ENCODE measurements at places on chromosomes 2 and 18. TPM values are rescaled to one million over a fixed set of nuclear protein-coding genes. Genes with fewer than 3 reads are reported as not detected.
A peak's percentile ranks its signal among the peaks of the same experiment; 100 is the strongest.

- DNase-seq = no peak
These were observed 562 bp downstream of the CENPA start for GRCh38 chr2:26786207-26787028.

Gene PTPRN
- not detected for total RNA-seq

DNA sequence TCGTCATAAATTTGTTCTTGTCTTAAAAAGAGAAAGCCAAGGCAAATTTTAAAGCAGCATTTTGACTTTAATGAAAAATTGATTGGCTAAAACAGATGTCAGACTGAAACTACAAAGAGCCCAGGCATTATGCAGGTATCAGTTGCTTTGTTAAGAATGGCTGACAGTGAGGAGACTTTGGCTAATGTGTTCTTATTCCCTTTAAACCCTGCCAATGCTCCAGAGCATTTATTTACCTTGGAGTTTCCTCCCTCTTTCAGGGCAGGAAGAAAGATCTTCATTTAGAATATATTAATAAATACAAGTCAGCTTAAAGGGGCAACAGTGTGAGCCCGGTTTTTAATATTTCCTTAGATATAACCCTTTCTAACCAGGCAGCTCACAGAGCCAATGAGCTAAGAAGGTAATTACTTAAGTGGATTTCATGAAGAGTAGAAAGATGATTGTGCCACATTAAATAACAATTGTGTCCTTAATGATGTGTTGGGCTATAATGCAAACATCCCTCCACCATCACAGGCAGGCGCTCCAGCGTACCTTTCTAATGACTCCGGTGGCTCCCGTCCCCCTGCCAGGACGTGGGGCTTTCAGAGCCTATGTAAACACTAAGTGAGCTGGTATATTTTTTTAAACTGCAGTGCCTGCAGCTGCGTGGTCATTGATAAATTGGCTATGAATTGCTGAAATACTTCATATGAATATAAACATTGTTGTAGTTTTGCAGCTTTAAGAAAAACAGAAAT is 349.4 kb upstream of the POU3F3 start:
- DNase-seq = no peak

Gene FBXO36
- 1.2 TPM for total RNA-seq

- no peak for DNase-seq
These were observed 105.5 kb upstream of the RNF152 start for GRCh38 chr18:61998335-61998734.

Gene EMILIN1
- 21.3 TPM for total RNA-seq

DNA sequence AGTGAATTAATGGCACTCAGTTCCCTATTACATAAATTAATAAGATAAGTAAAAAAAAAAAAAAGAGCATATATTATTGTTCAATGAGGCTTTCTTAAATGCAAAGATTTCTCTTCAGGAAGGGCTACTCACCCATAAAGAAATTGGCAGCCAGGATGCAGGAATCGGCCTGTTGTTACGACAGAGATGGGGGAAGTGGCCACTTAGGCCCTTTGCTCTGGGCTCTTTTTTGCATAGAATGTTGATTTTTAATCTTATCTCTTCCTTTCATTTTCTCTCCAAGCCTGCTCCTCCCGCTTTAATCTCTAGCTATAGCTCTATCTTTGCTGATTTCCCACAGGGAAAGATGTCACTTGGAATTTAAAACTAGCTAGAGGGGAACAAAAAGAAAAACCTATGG is 391.8 kb upstream of the CRIM1 start:
- DNase-seq = no peak

DNA sequence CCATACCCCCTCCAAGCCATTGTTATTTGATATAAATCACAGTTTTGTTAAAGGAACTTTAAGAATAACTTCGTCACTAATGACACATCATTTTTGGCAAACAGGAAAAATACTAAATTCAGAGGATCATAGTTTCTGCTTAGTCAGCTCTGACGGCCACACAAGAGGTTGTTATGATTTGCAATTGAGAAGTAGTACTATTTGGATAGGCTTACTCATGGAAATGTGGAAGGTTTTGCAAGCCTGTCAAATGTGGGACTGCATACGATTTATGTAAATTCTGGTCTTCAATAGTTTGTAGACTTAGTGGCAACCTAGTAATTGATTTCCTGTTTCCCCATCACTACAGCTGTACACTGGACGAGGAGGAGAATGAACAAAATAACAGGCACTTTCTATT is 108.1 kb downstream of the ARHGEF33 start:
- DNase-seq = peak; percentile 64

Gene MRO
- total RNA-seq = not detected

Gene GKN1
- total RNA-seq = not detected

DNA sequence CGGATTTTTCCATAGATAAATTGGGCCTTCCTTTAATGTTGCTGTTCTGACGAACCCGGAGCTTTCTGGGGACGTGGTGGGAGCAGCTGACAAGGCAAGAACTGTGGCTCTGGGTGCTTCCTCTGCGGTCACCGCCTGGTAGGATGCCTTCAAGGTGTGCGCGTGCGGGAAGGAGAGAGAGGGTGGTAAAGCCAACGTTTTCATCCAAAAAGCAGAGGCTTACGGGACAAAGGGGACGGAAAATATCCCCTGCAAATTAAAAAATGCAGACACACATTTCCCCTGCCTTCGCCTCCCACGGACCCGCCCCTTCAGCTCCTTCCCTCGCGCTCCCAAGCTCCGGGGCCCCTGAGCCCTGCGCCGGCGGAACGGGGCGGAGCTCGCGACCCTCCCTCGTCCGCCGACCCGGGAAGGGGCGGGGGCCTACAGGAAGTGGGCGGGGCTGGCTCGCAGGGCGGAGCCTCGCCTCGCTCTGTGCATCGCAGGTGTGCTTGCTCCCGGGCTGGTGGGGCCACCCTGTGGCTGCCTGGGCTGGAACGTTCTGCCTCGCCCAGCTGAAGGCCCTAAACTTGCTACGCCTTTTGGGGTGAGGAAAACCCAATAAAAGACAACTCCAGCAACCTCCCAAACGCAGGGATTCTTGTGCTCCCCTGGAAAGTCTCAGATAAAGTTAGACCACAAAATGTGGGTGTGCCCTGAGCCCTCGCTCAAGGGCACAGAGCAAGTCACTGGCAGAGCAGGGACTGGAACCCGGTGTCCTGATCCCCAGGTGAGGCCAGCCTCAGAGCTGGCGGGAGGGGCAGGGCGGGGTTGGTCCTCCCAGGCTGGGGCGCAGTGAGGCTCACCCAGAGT is 25.4 kb upstream of the SLC66A3 start:
- DNase-seq = peak; percentile 30

Gene CEP68
- total RNA-seq = 37.2 TPM

Gene HOXD1
- 4.6 TPM for total RNA-seq

Gene ERICH2
- not detected for total RNA-seq

DNA sequence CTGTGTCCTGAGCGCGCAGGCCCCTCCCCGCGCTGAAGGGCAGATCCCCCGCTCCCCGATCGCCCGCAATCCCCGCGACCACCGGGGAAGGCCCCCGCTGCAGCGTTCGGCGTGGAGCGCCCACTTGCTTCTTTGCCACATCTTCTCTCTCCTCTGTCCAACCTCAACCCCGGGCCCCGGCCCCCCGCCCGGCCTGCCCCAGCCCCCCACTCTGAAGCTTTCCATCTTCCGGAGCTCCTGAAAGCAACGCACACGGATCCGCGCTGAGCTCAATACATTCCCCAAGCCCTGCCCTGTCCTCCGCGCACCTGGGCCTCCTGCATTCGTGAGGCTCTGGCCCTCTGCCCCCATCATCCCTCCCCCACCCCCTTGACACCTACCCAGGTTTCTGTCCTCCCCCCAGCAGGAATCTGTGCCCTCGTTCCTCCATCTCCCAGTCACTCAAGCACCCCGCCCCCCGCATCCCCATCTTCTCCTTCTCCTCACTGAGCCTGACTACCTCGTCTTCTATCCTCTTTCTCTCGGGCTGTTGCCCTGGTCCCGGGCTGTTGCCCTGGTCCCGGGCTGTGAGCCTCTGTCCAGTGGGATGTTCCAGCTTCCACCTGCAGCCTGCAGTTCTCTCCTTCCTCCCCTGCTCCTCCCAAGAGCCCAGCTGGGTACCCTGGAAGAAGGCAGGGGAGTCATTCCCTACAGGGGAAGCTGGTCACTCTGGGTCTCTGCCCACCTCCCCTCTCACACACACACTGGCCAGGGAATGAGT is 7.8 kb downstream of the SPEG start:
- no peak for DNase-seq

- peak; percentile 99 for DNase-seq
These were observed 26.4 kb downstream of the TBC1D8 start for GRCh38 chr2:101124643-101125366.

DNA sequence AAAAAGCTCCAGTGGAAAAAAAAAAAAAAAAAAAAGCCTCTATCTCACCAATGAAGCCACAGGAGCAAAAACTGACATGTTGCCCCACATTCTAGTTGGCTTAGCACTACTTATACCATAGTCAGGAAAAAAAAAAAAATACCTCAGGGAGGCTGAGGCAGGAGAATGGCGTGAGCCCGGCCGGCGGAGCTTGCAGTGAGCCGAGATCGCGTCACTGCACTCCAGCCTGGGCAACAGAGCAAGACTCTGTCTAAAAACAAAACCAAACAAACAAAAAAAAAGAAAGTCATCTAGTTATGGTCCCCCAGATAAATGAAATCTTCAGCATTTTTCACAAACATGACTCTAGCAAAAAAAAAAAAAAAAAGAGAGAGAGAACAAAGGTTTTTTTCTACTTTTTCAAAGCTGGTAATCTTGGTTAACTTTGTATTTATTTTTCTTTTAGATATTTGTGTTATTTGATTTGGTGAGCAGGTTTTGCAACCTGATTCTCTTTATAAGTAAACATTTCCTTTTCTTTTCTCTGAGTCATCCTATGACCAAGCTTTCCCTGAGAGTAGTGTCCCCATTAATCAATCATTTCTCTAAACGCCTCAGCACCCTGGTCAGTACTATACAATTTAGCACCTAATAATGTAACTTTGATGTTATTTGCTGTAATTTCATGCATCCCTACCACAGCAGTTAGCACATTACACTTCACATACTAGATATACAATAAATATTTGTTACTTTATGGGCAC is 273.7 kb upstream of the PIK3C3 start:
- DNase-seq = no peak

DNA sequence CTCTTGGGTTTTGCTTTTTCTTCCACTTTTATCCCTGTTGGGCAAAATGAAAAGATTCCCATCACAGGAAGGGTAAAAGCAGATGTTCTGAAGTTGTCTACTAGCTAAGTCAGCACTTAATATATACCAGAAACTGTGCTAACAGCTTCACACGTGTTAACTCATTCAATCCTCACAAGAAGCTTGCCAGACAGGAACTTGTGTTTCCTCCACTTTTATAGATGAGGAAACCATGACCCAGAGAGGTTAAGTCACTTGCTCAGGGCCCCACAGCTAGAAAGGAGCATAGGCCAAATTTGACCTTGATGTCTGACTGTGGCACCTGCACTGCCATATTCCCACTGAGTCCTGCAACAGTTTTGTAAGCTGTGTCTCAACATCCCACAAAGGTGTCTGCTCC is 76.8 kb upstream of the EPC2 start:
- no peak for DNase-seq

- no peak for DNase-seq
These were observed 81.3 kb downstream of the ROCK2 start for GRCh38 chr2:11263177-11263576.

Gene ANKRD62
- total RNA-seq = not detected

Gene MYO3B
- total RNA-seq = not detected

- DNase-seq = no peak
These were observed 22.2 kb downstream of the PIK3C3 start for GRCh38 chr18:41977233-41977632.

DNA sequence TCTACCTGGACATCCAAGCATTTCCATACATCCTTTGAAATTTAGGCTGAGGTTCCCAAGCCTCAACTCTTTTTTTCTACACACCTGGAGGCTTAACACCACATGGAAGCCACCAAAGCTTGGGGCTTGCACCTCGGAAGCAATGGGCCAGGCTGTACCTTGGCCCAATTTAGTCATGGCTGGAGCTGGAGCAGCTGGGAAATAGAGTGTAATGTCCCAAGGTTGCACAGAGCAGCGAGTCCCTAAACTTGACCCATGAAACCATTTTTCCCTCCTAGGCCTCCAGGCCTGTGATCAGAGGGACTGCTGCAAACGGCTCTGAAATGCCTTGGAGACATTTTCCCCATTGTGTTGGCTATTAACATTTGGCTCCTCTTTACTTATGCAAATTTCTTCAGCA is 1574.3 kb upstream of the ZEB2 start:
- DNase-seq = no peak

GRCh38 chr2:207315131-207315530 is 149.4 kb upstream of the KLF7 start:
- DNase-seq = no peak

DNA sequence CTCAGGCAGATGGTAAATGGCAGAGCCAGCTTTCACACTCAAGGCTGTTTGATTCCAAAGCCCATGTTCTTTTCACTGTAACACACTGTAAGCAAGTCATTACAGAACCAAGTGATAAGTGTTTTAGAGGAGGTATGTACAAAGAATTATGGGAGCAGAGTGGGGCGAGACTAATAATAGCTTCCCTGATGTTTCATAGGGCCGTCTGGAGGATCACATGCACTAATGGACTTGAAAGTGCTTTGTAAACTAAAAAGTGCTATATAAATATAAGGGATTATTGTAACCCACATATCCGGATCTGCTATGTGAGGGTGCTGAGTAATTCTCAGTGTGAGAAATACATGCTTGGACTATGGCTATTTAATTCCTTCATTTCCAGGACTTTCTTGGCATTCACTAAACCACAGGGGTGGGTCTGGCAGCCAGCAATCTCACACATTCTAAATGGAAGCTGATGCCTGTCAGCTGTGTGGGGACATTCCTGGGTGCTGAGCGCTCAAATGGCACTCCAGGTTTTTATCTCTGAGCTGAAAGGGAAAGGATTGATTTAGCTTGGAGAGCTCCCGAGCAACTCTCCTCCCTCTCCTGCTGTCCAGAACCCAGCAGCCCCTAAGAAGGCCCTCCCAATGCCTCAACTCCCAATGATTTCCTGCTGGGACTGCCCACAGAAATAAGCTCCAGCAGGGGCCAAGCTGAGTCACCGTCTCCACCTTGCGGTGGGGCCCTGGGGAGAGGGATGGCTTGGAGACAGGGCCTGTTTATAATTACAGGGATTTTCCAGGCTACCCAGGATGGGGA is 222.8 kb downstream of the SOX11 start:
- no peak for DNase-seq

Gene ELOA2
- not detected for total RNA-seq

Gene ETAA1
- total RNA-seq = 7.7 TPM
